ENCODE measurements at places on chromosomes 4 and X. TPM values are rescaled to one million over a fixed set of nuclear protein-coding genes. Genes with fewer than 3 reads are reported as not detected.

NAT8L gene
- 15.4 TPM for total RNA-seq

SLC10A4 gene
- 9.3 TPM for total RNA-seq

SSX2B gene
- total RNA-seq: not detected

GAB3 gene
- total RNA-seq: 0.70 TPM

PRPS1 gene
- total RNA-seq: 103 TPM

MAGEA9B gene
- not detected for total RNA-seq

VEGFD gene
- total RNA-seq: 0.31 TPM

MAP9 gene
- 5.2 TPM for total RNA-seq

AFF2 gene
- not detected for total RNA-seq

FRMPD3 gene
- total RNA-seq: 0.09 TPM

ERAS gene
- total RNA-seq: 0.19 TPM

IDUA gene
- 5.5 TPM for total RNA-seq

CSN1S1 gene
- not detected for total RNA-seq

IL2 gene
- not detected for total RNA-seq

CTAG1B gene
- total RNA-seq: not detected

AMOT gene
- not detected for total RNA-seq

MFSD8 gene
- total RNA-seq: 16.1 TPM

GUCY1B1 gene
- 0.28 TPM for total RNA-seq

TLR10 gene
- total RNA-seq: 0.06 TPM

RBMXL3 gene
- total RNA-seq: not detected

TCEAL6 gene
- total RNA-seq: not detected

CXXC4 gene
- total RNA-seq: not detected

C4orf50 gene
- total RNA-seq: not detected

CFAP47 gene
- not detected for total RNA-seq

TAF7L gene
- not detected for total RNA-seq

SPANXC gene
- total RNA-seq: 0.74 TPM

TKTL1 gene
- total RNA-seq: not detected

RBM47 gene
- 18.7 TPM for total RNA-seq

DCHS2 gene
- total RNA-seq: not detected

SSX2 gene
- not detected for total RNA-seq

LPAR4 gene
- total RNA-seq: not detected

RIPPLY1 gene
- total RNA-seq: not detected

BTK gene
- 0.20 TPM for total RNA-seq

CTAG1A gene
- total RNA-seq: not detected

CENPVL1 gene
- total RNA-seq: not detected

All from A549 treated with ZK216348 at 1 μM for 4 hours (cell line).